ENCODE measurements at places on chromosomes 12 and 14. TPM values are rescaled to one million over a fixed set of nuclear protein-coding genes. Genes with fewer than 3 reads are reported as not detected.

Gene CRIP2
- 31.7 TPM for total RNA-seq

Gene PLD4
- 0.33 TPM for total RNA-seq

Gene MMP17
- total RNA-seq, result 69.8 TPM

Gene AKAP5
- 0.33 TPM for total RNA-seq

Gene ATN1
- 8.6 TPM for total RNA-seq

Gene CCDC175
- total RNA-seq, result not detected

Gene PRB2
- not detected for total RNA-seq

Gene FOXG1
- not detected for total RNA-seq

Gene GLIPR1L1
- not detected for total RNA-seq

Gene FGF6
- total RNA-seq, result not detected

Gene ASB2
- total RNA-seq, result 1.5 TPM

Gene BMP4
- 1.7 TPM for total RNA-seq

Gene GALNT16
- not detected for total RNA-seq

Gene POTEM
- not detected for total RNA-seq

Gene ELK3
- total RNA-seq, result 14.0 TPM

Gene LUM
- total RNA-seq, result 1.3 TPM

Gene GNB3
- total RNA-seq, result 0.36 TPM

Gene SERPINA3
- 0.93 TPM for total RNA-seq

Gene REP15
- total RNA-seq, result 3.1 TPM

Gene ARHGEF40
- total RNA-seq, result 175 TPM

Gene GPRC5A
- 28.9 TPM for total RNA-seq

Gene PMEL
- 8,696 TPM for total RNA-seq

Gene SCYL2
- 95.9 TPM for total RNA-seq

Gene IRAK3
- 9.0 TPM for total RNA-seq

Gene LRP1-AS
- not detected for total RNA-seq

Gene FAM90A1
- not detected for total RNA-seq

Gene GARIN6
- not detected for total RNA-seq

Gene CCDC198
- not detected for total RNA-seq

Gene IPO4
- total RNA-seq, result 71.4 TPM

Gene ATL1
- total RNA-seq, result 12.3 TPM

Gene INHBE
- not detected for total RNA-seq

Gene ADAMTS20
- total RNA-seq, result not detected

Gene B4GALNT3
- total RNA-seq, result 2.2 TPM

Gene CEP128
- 17.3 TPM for total RNA-seq

Gene KRT4
- not detected for total RNA-seq

Gene SLC5A8
- total RNA-seq, result not detected

Gene PSMC6
- total RNA-seq, result 98.2 TPM

Gene KSR2
- under 0.01 TPM for total RNA-seq
